ENCODE measurements at places on chromosomes 11 and 22. TPM values are rescaled to one million over a fixed set of nuclear protein-coding genes. Genes with fewer than 3 reads are reported as not detected.

- no peak for DNase-seq
Measured at GRCh38 chr11:129643031-129643721, 172.5 kb upstream of the TMEM45B start.

DNA sequence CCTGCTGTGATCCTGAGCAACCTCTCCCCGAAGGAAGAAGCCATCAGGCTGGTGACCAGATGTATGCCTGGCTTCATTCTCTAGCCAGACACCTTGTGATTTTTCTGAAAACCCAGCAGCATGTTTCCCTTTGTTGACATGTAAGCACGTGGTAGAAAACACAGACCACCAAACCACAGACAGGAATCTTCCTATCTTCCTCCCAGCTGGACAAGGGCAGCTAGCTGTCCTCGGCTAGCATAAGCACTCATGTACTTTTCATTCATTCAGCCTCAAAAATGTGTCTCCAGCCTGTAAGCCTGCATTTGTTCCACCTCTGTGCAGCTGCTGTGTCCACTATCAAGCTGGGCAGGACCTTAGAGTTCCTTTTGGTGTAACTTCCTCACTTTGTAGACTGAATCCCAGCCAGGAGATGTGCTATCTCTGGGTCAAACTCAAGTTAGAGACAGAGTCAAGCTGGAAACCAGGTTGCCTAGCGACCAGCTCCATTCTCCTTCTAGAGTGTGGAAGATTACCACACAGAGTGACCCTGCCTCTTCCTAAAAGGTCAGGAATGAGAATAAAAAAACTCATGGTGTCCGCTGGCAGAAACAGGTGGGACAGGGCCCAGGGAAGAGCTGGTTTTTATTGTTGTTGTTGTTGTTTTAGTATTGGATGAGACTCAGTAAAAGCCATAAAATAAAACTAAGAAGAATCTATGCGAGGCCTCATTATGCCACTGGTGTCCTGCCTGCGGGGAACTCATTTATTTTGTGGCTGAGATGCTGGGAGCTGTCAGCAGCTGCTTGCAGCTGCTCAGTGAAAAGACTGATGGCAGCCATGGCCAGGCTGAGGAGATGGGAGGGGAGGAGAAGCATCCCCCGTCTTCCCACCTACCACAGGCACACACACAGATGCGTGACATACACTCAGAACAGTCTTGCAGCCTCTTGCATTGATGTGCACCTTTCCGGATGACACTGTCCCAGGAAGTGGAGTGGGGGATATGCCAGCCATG, 7.4 kb upstream of the CLMP start:
- DNase-seq: no peak

- DNase-seq: no peak
Measured at GRCh38 chr11:47394050-47394321, 14.4 kb upstream of the SLC39A13 start.

DNA sequence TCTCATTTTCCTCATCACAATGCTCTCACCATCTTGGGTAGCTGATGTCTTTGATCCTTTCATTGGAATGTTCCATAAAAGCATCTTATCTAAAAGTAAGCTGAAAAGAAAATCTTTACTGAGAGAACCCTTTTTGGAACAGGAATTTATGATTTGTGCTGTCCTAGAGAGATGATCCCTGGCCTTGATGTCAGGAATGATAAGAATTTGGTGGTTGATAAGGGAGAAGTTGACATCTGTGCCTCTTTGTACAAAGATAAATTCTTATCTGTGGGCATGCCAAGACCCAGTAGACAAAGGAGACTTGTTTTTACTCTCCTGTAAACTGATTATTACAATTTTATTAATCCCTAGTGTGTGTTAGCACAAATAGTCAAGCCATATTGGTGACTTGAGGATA, 36.9 kb downstream of the NAALAD2 start:
- DNase-seq: no peak

DNA sequence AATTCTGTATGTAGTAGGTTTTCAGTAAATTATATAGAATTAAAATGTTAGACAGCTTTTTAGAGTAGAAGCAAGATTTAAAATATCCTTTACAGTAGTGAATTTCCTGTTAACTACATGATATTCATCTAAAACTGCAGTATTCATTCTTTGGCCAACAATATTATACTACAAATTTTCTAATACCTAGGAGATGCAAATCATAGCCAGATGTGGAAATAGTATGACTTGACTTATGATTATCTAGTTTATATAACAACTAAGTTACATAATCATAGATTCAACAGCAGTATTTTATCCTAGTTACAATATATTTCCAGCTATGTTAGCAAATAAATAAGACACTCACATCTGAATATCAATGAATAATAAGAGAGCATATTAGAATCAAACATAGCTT, 163.2 kb downstream of the MSANTD4 start:
- DNase-seq: no peak

The POU2AF2 gene
- not detected for polyA plus RNA-seq

The TMEM121B gene
- polyA plus RNA-seq: 1.1 TPM

The OR51I1 gene
- polyA plus RNA-seq: not detected

The ZDHHC5 gene
- polyA plus RNA-seq: 50.0 TPM

The INS gene
- polyA plus RNA-seq: not detected

Measured in left renal cortex interstitium (tissue), 4 donors.